ENCODE measurements at places on chromosomes 16 and 17. TPM values are rescaled to one million over a fixed set of nuclear protein-coding genes. Genes with fewer than 3 reads are reported as not detected.

The AHSP gene
- not detected for total RNA-seq

The DBF4B gene
- total RNA-seq, result 27.4 TPM

The ZNF668 gene
- 13.6 TPM for total RNA-seq

The IL21R gene
- 26.2 TPM for total RNA-seq

The ANTKMT gene
- total RNA-seq, result 26.1 TPM

The NOD2 gene
- total RNA-seq, result 5.1 TPM

The TBC1D3I gene
- total RNA-seq, result 0.84 TPM

The KRT20 gene
- not detected for total RNA-seq

The FAM20A gene
- total RNA-seq, result not detected

The KRT24 gene
- not detected for total RNA-seq

The UMOD gene
- not detected for total RNA-seq
